Stimulated activated CD4-positive, alpha-beta T cell treated with anti-CD3 and anti-CD28 coated beads, Interleukin-1b, Interleukin-23, amount 100 ng/mL, for 1 hour (primary cell): ENCODE measurements at places on chromosomes 5 and 9.
A peak's percentile ranks its signal among the peaks of the same experiment; 100 is the strongest.

- DNase-seq: peak; percentile 61
Measured at GRCh38 chr9:130701059-130702022, 7.8 kb downstream of the EXOSC2 start.

- DNase-seq: no peak
Measured at GRCh38 chr5:37198061-37198460, 51.1 kb downstream of the CPLANE1 start.

DNA sequence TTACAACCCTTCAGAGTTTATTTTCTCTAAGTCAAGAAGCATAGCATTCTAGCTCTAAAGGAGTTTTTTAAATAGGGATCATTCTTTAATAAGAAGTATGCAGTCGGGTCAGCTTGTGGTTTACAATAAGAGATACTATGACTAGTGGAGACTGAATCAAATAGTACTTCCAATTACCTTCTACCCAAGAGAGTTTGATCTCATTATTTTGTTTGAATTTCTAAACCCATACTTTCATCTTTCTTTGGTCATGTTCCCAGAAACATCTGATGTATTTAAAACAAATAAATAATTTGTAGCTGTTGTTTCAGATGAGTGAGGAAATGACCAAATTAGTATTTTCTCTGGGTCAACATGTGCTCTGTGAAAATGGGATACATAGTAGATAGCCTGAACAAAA is 160.2 kb upstream of the CDH6 start:
- DNase-seq: no peak

GRCh38 chr9:119634006-119634405 is 264.8 kb upstream of the BRINP1 start:
- DNase-seq: no peak

- DNase-seq: no peak
Measured at GRCh38 chr5:86095092-86095491, 522.6 kb upstream of the COX7C start.

GRCh38 chr9:133875131-133875530 is 117.0 kb downstream of the VAV2 start:
- DNase-seq: no peak

DNA sequence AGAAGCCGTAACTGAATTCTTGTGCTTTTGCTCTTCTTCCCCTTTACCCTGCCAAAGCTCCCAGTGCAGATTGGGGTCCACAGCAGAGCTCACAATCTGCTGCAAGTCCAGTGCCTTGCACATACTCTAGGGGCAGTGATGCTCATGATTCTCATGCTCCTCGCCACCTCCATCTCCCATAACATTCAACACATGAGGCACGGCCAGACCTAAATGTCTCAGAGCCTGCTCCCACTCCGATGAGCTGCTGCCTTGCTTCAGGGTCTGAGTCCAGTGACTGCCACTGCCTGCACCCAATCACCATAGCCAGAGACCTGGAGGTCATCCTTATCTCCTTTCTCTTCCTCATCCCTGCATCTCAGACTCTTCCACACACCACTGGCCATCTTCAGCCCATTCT is 10.5 kb downstream of the CSF1R start:
- no peak for DNase-seq

- DNase-seq: no peak
Measured at GRCh38 chr5:155508673-155509072, 495.1 kb downstream of the KIF4B start.

- DNase-seq: no peak
Measured at GRCh38 chr9:117290856-117291622, 123.8 kb downstream of the ASTN2 start.

- no peak for DNase-seq
Measured at GRCh38 chr5:149228618-149229297, 42.9 kb upstream of the AFAP1L1 start.

DNA sequence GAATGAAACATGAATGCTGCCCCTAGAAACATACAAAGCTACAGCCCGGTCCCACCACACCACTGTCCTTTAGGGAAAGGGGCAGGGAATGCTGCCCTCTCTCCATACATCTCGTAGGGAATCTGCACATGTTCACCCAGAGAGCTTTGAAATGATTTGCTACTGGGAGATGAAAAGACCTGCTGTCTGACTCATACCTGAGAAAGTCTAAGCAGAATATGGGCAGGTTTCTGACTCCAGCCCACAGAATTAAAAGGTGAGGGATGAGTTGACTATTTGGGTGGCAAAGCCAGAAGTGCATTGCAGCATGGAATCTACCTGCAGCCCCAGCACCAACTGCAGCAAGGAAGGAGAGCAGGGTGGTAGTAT is 297.9 kb downstream of the TLE1 start:
- no peak for DNase-seq

DNA sequence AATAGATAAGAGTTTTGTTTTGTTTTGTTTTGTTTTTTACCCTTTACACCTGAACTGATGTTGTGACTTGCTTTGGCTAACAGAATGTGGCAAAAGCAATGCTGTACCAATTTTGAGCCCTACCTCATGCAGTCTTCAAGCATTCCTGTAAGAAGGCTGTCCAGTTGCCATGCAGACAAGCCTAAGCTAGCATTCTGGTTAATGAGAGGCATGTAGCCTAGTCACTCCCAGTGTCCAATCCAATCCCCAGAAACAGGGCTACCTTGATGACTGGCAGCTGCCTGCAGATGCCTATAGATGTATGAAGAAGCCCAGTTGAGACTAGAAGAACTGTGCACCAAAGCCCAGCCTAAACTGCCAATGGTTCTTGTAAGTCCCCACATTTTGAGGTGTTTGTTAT is 9.4 kb upstream of the EFNA5 start:
- DNase-seq: no peak

DNA sequence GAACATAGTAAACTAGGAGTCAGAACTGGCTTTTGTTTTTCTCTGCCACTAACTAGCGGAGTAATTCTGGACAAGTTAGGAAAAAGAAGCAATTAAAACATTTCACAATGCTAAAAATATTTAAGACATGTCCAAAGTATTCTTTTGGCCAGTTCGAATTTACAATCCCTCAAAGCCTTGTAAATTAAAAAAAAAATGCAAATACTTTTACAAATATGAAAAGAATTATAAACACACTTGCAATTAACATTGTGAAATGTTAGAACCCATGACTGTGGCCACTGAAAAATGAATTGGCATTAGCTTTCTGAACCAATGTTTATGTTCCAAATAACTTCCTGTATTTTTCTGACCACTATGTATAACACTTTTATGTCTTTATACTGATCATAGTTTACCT is 2.2 kb downstream of the RAD1 start:
- DNase-seq: no peak

- DNase-seq: no peak
Measured at GRCh38 chr5:124504081-124504916, 242.1 kb downstream of the ZNF608 start.

DNA sequence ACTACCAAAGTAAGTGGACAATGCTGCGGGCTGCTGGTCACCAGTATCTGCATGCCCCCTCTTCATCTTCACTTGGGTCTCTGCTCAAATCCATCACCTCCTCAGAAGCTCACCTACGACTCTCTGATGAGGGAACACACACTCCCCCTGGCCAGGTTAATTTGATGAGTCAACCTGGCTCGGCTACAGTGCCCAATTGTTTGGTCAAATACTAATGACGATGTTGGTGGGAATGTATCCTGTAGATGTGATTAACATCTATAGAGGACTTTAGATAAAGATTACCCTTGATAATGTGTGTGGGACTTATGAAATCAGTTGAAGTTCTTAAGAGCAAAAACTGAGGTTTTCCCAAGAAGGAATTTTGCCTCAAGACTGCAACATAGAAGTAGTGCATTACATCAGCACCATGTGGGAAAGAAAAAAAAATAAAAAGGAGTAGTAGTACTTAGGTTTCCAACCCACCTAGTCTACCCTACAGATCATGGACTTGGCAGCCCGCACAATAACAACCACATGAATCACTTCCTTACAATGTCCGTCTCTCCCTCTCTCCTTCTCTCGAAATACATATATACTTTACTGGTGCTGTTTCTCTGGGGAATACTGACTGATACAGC is 467.3 kb downstream of the DNAH5 start:
- DNase-seq: no peak

DNA sequence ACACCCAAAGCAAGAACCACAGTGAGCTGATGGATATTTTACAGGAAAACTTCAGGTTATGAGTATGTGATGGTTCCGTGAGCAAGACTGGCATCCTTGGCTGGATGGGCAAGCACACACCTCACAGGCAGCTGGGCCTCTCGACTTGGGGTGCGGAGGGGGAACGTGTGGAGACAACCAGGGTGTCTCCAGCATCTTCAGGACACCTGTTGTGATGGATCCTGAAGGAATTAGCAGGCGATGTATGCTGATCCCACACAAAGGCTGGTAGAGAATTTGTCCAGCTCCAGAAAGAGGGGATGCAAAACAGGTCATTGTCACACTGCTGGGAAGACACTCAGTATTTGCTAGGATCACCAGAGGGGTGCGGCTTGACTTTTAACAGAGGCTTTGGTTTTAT is 42.7 kb downstream of the SECISBP2 start:
- DNase-seq: no peak

DNA sequence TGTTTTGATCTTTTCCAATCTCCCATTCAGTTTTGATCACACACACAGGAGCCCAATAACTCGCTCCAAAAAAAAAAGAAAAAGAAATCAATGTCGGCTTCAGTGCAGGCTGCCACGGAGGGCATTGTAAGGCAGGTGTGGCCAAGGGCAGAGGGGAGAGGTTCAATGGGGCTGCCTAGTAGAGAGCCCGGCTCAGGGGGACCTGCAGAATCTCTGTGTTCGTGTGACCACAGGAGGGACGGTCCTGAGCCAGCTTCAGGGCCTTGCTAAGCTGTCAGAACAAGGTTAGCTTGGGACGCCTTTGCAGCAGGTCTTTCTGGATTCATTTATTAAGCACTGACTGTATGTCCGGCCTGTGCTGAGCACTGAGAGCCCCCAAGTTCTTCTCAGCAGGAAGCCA is 22.2 kb downstream of the OLFM1 start:
- DNase-seq: no peak

DNA sequence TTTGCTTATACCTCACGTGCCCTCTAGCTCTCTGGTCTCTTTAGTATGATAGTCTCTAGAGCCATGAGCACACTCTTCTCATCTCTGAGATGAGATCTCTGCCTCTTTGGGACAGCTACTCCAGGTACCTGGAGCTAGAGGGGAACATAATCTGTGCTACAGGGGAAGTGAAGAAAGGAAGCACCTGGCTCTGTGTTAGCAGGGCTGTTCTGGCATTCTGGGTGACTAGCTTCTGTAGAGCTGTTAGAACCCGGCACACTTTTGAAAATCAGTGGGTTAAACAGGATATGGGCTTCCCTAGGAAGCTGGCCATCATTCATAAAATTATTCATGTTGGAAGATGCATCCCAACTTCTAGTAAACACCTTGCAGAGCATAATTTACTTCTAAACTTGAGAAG is 224.8 kb downstream of the MCTP1 start:
- no peak for DNase-seq

GRCh38 chr5:40436535-40437237 is 243.0 kb upstream of the PTGER4 start:
- no peak for DNase-seq

DNA sequence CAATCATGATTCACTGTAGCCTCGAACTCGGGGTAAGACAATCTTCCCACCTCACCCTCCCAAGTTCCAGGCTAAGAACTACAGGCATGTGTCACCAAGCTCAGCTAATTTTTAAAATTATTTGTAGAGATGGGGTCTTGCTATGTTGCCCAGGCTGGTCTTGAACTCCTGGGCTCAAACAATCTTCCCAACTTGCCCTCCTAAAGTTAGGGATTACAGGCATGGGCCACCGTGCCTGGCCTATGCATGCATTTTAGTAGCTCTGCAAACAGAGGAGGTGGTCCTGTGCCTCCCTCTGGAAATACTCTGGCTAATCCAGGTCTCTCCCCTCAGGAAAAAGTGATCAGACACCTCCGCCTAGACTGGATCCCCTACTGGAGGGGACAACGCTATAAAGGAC is 21.5 kb upstream of the TRIM14 start:
- no peak for DNase-seq

DNA sequence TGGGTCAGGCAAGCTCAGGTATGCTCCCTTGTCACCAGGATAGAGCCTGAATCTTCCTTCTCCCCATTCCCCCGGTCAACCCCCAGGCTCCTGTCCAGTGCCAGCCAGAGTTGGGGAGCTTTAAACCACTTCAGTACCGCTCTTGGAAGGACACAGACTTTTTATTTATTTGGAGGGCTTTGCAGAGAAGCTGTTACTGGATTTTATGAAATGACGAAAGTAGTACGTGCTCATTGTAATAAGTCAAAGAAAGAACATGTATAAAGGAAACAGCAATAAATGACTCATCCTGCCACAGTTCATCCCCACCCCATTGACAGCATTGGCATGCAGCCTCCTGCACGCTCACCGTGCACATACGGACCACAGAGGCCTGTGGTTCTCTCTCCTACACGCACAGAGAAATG is 230.3 kb downstream of the AUH start:
- no peak for DNase-seq

DNA sequence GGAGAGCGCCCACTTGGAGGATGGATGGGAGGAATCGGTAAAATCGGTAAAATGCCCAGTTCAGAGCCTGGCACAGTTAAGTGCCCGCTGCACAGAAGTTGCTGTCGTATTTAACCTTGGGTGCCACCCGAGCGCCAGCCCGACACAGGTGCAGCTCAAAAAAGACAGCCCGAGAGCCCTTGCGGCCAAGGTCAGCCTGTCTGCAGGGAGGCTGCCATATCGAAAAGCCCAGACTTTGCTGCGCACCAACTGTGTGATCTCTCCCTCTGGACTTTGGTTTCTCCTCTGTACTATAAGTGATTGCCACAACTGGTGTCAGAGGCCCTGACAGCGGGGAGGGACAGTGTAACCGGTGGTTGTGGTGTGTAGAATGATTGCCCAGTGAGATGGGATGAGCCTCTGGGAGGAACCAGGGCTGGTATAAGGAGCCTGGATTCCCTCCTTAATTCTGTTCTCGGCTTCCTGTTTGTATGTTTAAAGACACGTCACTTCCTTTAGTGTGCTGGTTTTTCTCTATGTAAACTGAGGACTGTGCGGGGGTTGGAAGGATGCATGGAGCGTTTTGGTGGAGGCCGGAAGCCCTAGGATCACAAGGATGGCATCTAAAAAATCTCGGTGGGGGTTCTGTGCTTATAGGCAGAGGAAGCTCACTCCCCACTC is 792 bp downstream of the NTMT1 start:
- no peak for DNase-seq

DNA sequence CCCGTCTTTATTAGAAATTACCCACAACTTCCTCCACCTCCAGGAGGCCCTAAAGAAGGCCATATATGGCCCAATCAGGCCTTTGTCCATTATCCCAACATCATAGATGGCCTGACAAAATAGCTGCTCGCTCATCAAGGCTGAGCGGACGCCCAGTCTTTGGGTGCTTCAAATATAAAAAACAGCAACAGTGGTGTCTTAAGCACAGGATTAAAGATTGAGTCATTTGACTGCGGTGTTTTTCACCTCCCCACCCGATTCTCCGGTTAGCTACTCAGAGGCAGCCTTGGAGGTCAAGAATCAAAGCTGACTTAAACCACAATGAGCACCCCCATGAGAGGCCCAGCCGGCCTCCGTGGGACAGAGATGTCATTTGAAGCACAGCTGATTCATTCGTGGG is 18.8 kb downstream of the S1PR3 start:
- DNase-seq: no peak
